ENCODE measurements at places on chromosomes 12 and 14.

DNA sequence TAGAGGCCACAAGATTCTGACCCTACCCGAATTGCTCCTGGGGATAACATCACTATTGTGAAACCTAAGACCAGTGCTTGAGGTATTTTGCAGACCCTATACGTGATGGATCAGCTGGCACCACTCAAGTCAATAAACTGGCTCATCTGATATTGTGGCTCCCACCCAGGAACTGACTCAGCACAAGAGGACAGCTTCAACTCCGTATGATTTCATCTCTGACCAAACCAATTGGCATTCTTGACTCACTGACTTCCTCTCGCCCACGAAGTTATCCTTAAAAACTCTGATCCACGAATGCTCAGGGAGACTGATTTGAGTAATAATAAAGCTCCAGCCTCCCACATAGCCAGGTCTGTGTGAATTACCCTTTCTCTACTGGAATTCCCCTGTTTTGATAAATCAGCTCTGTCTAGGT lies 1036.1 kb upstream of the TMEM132C start:
- DNase-seq, result no peak

GRCh38 chr12:75951399-75952278 lies 79.9 kb downstream of the PHLDA1 start:
- no peak for DNase-seq

DNA sequence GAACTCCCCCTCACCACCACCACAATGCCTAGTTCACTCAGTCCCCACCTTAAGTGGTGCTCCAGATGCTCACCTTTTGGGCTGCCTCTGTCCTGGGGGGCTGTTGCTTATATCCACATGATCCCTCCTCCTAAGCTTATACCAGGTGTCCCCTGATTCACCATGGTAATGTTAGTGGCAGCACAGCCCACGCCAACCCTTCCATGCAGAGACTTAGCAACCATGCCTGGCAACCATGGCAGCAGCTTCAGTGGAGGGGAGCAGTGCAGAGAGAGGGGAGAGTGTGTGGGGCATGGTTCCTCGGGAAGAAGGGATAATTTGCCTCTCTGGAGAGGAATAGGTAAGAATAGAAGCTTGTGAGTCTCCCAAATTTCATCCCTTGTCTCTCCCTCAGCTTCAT lies 1.2 kb upstream of the DDN start:
- DNase-seq, result no peak

DNA sequence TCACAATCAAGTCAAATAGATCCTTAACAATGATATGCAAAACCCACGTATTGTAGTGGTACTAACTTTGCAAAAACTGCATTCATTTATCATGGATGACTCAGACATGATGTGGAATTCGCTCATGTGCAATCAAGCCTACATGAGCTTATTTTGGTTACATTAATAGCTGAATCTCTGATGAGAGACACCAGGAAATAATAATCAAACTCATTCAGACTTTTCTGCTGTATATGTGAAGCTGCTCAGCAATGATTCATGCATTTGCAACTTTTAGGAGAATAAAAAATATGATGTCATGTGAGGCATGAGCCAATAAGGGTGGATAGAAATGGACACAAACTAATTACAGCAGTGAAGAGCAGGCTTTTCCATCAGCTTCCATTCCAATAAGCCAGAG lies 1075.8 kb upstream of the TMEM132C start:
- DNase-seq, result no peak

- DNase-seq, result no peak
Measured at GRCh38 chr12:122318607-122319605, 52.6 kb upstream of the VPS33A start.

GRCh38 chr12:75964150-75964549 lies 67.4 kb downstream of the PHLDA1 start:
- no peak for DNase-seq

DNA sequence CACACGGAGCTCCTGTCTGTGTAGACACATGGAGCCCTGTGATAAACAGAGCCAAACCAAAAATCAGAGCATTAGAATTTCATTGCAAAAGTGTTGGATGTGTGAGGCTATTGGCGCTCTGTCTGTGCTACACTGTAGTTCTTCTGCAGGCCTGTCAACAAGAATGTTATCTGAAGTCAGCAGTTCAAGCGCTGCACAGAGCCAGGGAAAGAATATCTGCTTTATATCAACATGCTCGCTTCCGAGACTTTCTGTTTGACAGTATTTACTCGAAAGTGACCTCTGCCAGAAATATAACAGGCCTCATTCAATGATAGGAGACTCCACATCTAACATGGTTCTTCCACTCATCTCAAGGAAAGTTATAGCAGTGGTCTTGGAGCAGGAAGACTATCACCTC lies 118.3 kb downstream of the CCER1 start:
- no peak for DNase-seq

DNA sequence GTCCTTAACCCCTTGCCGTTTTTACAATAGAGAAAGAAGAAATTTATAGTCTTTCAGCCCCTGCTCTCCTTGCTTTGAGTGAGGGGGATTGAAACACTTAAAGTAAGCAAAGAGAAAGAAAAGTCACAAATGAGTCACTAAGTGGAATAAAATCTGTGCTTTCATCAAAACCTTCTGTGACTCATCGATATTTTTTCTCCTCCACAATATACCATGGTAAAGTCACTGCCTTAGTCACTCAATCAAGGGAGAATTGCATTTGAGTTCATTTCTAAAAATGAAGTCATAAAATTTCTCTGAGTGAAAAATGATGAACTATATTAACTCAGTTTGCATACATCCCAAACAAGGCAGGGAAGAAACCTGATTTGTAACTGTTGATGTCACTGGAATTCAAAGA lies 470.3 kb downstream of the FOXG1 start:
- DNase-seq, result no peak

DNA sequence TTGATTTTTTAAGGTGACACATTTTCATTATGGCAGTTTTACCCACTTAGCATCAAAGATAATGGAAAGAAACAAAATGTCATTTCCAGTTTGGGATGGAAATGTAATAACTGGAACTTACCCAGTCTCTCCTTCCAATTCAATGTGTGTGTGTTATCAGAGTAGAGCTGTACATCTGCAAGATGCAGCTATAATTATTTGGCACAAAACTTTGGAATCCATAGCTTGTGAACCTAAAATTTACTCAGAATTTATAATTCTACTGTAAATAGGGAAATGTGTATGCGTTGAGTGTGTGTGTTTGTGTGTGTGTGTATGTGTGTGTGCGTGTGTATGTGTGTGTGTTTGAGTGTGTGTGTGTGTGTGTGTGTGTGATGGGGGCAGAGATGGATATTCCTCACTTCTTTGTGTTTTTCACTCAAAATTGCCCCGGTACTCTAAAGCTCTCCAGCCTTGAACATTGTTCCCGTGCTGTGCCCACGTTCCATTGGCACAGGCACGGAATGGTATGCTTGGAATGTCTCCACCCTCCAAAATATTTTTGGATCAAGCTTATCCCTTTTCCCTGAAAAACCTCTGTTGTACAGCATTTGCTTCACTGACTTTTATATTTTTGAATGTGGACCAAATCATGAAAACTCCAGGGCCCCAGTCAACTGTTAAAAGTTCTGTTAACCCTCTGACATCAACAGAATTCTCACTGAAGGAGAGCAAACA lies 150.2 kb upstream of the BMP4 start:
- no peak for DNase-seq

Measured in SK-MEL-5 (cell line).